ENCODE measurements at places on chromosomes 13 and 19.

DNA sequence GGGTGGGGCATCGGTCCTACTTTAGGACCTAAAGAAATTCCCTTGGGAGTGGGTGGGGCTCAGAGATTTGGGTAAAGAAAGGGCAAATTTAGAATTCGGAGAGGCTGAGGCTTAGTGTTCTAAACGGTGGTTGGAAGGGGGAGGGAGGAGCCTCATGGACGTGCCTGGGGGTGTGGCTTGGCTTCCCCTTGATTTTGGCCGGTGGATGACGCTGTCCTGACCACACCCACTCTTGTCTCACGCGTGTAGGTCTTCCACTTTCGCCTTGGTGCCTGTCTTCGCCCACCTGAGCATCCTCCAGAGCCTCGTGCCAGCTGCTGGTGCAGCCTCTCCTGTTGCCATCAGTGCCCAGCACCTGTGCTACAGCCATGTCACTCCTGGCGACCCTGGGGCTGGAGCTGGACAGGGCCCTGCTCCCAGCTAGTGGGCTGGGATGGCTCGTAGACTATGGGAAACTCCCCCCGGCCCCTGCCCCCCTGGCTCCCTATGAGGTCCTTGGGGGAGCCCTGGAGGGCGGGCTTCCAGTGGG lies 1.2 kb upstream of the NUP62 start:
- no peak for DNase-seq

GRCh38 chr13:35208587-35208986 lies 266.5 kb downstream of the NBEA start:
- no peak for DNase-seq

- DNase-seq = no peak
Measured at GRCh38 chr19:47839411-47839810, 17.7 kb downstream of the CRX start.

- no peak for DNase-seq
Measured at GRCh38 chr19:58407658-58408151, 744 bp upstream of the ZNF584 start.

GRCh38 chr13:21075011-21075378 lies 13.6 kb upstream of the LATS2 start:
- DNase-seq = no peak

- no peak for DNase-seq
Measured at GRCh38 chr13:89514534-89515312, 1832.8 kb upstream of the MIR17HG start.

DNA sequence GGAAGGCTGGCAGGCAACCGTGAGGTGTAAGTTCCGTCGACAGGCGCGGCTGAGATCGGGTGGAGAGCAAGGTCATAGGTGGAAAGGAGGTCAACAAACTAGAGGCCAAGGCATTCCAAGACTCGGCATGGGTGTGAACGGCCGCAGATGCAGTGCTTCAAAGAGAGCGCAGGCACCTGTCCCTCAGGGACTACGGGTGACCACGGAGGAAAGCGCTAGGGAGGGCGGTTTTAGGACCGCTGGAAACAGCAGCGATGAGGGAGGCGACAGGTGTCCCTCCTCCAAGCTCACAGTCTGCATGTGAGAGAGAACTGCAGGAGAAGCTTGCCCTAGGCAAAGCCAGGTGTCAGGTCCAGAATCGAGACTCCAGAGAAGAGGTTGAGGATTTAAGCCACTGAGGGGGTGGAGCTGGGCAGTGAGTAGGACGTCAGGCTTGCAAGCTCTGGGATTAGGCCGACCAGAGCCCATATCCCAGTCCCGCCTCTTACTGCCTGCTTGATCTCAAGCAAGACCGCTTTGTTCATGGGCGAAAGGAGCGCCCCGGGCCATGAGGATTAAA lies 1.6 kb upstream of the MLNR start:
- no peak for DNase-seq

DNA sequence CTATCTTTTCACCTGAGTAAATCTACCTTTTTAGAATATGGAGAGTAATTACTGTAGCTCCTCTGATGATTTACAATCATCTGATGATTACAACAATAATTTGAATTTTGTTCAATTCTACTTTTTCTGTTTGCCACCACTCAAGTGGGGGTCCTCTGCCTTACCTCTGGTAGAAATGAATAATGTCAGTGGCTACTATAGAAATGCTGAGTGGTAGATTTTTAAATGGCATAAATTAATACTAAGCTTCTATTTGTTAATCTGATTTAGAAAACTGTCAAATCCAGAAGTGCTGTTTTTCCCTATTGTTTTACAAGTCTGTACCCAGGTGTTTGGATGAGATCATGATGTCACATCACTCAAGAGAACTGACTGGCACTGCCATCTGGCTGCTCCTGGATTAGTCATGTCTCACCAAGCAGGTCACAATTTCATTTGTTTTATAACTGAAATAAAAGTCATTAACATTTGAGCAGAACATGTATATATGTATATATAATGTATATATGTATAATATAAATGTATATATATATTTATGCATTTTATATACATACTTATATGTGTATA lies 494.8 kb downstream of the TBC1D4 start:
- DNase-seq = no peak

DNA sequence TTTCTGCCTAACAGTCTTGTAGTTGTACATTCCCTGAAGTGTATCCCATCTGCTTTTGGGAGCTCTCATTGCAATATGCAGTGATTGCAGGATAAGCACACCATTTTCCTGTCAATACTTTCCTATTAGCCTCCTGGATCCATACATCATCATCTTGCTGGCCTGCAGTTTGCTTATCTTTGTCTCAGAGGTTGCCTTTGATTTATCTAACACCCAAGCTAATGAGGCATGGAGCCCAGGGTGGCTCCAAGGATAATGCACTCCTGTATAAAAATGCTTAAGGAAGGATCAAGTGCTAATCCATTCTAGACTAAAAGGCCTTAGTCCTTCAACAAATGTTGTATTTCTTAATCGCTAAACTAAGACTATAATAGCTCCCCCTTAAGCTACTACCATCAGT lies 161.6 kb upstream of the OBI1 start:
- no peak for DNase-seq

DNA sequence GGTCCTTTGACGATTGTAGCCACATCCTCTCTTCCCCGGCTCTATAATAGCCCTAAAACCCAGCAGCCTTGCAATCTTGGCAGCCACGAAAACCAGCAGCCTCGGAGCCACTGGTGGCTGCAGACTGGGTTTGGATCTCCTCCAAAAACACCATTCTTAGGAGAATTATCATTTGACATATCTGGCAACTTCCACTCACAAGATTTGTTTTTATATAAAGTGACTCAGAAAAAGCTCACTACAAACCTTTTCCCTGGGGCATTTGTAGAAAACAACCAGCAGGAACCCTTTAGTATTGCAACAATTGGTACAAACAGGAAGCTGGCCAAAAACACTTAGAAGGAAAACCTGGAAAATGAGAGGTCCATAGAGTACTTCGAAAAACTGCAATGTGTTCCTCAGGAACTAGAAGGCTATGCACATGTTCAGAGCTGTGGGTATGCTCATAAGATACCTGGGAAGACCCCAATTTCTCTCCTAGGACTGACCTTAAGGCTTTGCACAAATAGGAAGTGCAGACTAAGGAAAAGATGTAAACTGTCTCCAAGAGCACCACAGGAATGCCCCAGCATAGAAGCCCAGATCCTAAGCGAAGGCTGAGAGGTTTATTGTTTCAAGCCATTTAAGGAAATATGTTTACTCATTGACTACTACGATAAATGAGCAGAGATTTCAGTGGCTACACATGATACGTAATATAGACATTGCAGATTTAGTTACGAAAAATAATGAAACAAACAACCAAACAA lies 71.2 kb downstream of the MYO16 start:
- DNase-seq = no peak

DNA sequence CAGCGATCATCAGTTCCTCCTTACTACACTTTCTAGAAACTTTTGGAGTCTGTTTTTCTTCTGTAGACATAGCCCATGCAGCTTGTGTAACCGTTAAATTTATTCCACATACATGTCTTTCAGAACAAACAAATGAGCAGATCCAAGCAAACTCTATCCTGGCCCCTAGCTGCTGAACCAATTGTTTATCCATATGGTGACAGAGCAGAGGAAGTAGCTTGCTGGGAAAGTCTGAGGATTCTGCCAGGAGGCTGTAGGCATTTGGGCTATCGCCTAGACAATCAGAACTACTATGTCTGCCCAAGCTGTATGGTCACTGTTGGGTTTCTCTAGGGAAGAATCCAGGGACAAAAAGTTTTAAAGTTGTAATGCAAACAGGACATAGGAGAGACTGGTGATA lies 343.7 kb downstream of the SPRY2 start:
- DNase-seq = no peak

DNA sequence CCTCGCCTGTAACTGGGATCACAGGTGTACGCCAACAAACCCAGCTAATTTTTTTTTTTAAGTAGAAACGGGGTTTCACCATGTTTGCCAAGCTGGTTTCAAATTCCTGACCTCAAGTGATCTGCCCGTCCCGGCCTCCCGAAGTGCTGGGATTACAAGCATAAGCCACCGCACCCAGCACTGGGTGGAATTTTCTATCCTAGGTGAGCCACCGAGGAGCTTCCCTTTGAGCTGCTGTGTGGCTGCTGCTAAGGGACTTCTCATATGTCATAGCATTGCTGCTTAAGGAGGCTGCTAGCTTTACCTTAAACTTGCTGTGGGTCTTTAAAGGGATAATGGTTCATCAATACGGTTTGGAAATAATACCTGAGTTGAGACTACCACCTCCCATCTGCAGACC lies 2.9 kb upstream of the AMER2 start:
- no peak for DNase-seq

GRCh38 chr13:40384976-40385857 lies 281.2 kb downstream of the FOXO1 start:
- no peak for DNase-seq

GRCh38 chr13:31947105-31947504 lies 84.5 kb upstream of the FRY start:
- no peak for DNase-seq

DNA sequence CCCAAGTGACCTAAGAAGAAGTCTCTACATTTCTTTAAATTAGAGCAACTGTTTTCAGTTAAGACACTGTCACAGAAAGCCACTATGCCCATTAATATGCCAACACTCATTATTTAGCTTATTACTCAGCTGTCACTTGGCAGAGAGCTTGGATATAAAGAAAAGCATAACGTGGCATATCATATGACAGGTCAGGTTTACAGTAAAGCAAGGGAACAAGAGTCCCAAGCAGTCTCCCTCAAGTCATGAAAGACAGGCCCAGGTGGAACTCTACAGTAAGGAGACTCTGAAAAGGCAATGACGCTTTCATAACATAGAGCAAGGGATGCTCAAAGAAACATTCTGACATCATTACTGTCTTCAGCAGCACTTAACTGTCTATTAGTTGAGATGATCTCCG lies 6.3 kb downstream of the LHFPL6 start:
- DNase-seq = no peak

GRCh38 chr19:11017275-11018035 lies 56.6 kb downstream of the SMARCA4 start:
- DNase-seq = no peak

DNA sequence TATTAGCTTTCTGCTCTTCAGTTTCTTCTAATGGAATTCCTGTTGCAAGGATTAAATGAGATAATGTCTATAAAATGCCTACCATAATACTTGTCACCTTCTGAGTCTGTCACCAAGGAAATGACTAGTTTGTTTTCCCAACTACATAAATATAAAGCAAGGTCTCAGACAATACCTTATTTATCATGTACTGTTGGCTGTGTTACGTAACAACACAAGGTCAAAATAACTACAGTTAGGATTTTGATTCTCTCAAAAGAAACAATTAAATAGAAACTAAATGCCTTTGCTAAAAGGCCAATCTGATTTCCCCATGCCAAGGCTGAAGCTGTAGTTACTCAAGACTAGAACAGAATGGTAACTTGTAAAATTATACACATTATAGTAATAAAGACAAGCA lies 134.5 kb downstream of the PCDH9 start:
- DNase-seq = no peak

DNA sequence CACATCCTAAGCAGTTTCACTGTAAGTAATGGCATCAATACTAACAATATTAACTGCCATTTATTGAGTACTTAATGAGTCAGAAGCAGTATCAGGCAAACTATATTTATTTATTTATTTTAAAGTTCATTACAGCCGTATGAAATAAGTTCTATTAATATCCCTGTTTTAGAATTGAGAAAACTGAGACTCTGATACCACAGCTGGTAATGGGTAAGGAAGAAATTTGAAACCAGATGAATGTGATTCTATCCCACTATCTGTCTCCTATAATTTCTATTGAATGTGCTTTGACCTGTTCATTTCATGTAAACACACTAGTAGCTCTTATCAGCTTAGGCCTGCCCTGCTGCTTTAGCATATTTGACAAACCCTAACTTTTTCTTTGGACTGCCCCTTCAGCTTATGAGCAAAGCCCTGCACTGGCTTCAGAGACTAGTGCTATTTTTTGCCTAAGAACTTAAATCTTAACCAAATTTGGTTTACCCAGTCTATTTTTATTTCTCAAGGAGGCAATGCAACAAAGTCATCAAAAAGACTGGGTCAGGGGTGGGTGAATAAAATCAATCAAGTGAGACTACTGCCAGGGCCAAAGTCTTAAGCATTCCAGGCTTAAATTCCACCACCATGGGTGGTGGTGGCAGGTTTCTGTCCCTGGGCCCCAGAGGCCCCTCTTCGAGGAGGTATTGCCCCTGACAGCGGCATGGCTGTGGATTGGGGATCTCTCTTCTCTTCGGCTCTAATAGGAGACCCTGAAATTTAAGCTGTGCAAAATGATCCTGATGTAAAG lies 143.4 kb downstream of the DLEU7 start:
- DNase-seq = no peak

DNA sequence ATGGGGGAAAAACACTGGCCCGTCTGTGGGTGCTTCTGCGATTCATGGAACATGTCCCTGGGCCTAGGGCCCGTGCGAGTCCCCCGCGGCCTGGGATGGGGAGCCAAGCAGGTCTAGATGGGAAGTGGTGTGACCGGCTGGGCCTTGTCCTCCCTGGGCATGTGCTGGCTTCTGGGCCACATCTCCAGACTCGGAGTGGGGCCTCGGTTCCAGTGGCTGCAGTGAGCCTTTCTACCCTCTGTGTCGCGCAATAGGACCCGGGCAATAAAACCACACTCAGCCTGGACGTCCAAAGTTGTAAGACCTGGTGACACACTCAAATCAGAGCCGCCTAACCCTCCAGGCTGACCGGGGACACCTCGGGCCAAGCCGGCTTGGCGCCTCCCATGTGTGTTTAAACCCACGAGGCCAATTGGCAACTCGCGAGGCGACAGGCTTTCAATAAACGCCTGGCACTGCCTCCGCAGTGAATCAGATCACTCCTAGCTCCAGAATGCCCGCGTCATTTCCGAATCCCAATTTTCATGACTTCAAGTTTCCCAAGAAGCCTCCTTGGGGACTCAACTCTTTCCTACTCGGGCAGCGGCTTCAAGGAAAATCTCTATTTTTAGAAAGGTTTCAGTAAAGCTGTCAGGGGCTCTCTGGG lies 57.3 kb downstream of the KLF2 start:
- DNase-seq = no peak

Data from caudate nucleus (tissue), 63 donors.